ENCODE measurements at places on chromosomes 3 and 15.
A peak's percentile ranks its signal among the peaks of the same experiment; 100 is the strongest.

GRCh38 chr3:69082361-69082760, 2.2 kb upstream of the UBA3 start:
- no peak for DNase-seq

GRCh38 chr3:76096836-76097588, 311.7 kb upstream of the ZNF717 start:
- no peak for DNase-seq

- DNase-seq = no peak
These were observed 60.0 kb upstream of the IL12A start for GRCh38 chr3:159928666-159929065.

DNA sequence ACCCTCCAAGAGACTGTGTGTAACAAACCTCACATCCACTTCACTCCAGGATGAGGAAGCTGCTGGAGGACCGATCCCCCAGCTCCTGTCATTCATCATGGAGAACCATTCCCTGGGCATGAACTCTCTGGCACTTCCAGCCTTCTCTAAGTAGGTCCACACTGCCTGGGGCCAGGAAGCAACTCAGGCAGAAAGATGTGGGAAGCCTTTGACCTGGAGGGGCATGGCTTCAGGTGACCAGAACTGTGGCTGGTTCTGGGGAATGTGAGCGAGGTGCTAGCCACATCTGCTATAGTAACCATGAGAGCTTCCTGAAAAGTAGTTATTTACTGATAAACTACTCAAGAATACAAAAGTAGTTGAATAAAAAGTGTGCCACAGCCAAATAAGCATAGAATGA, 173.7 kb upstream of the CTDSPL start:
- DNase-seq = no peak

GRCh38 chr15:44066211-44066827, 128.8 kb downstream of the FRMD5 start:
- DNase-seq = peak; percentile 5

- DNase-seq = no peak
These were observed 24.0 kb upstream of the LIPC start for GRCh38 chr15:58407778-58408177.

DNA sequence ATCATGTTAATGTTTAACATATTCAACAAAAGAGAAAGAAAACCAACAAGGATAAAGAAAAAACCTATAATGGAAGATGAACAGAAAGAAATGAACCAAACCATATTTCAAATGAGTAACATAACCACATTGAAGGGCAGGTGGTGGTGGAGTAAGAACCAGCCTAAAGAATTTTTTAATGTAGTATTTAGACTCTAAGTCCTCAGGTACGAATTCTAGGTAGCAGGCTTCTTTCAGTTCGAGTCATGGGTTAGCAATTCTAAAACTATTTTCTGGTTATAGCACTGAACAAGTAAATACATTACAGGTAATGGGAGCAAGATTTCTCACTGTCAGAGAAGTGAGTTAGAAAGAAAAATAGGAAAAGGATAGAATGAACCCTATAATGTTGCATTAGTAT, 24.4 kb downstream of the DCBLD2 start:
- DNase-seq = no peak

DNA sequence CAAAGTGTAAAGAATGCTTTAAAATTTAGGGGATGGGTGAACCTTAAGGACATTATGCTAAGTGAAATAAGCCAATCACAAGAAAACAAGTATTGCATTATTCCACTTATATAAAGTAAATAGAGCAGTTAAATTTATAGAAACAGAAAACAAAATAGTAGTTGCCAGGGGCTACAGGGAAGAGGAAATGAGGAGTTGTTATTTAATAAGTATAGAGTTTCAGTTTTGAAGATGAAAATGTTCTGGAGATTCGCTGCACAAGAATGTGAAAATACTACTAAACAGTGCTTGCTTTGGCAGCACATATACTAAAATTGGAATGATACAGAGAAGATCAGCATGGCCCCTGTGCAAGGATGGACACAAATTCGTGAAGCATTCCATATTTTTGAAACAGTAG, 32.0 kb downstream of the DNAH12 start:
- no peak for DNase-seq

DNA sequence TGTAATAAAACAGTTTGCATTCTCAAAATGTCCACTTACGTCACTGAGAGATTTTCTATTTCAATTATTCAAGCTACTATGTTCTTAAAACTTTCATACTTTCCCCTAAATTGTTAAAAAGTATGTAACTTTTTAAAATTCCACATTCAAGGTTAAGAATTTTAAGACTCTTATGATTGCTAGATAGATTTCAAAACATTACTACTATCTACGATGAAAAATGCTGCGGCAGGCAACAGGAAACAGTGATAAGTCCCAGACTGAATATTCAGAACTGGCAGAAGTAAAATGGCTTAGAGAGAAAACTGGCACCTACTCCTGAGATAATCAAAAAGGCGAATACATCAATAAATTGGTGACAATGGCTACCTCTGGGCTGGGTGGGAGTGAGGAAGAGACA, 16.2 kb downstream of the ATP13A3 start:
- DNase-seq = no peak

GRCh38 chr3:78029775-78030174, 989.9 kb downstream of the ROBO2 start:
- DNase-seq = no peak

- DNase-seq = no peak
These were observed 7.7 kb upstream of the FGD5 start for GRCh38 chr3:14810801-14811661.

DNA sequence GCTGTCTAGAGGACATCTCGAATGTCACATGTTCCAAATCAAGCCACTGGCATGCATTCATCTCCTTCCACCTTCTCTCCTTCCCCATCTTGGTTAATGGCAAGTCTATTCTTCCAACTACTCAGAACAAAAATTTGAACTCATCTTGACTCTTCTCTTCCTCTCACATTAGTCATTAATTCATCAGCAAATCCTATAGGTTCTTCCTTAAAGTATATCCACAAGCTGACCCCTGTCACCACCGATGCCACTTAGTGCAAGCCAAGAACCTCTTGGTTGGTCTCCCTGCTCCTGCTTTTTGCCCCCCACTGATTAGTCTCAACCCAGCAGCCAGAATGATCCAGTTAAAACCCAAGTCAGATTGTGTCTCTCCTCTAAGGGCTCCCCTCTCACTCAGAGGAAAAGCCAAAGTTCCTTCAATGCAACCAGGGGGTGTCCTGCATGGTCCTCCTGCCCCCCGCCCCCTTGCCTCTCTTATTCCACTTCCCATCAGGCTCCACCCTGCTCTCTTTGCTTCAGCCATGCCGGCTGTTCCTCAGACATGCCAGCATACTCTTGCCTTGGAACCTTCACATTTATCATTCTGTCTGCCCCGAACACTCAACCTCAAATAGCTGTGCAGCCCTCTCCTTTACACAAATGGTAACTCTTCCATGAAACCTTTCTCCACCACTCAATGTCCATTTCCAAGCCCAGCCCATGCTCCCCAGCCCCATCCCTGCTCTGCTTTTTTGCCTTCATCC, 1.0 kb upstream of the GALNT15 start:
- no peak for DNase-seq

Measured in stimulated activated CD4-positive, alpha-beta T cell treated with anti-CD3 and anti-CD28 coated beads, Interleukin-1b, Interleukin-23, amount 100 ng/mL, for 1 hour (primary cell).